ENCODE measurements at places on chromosomes 3 and 15.

DNA sequence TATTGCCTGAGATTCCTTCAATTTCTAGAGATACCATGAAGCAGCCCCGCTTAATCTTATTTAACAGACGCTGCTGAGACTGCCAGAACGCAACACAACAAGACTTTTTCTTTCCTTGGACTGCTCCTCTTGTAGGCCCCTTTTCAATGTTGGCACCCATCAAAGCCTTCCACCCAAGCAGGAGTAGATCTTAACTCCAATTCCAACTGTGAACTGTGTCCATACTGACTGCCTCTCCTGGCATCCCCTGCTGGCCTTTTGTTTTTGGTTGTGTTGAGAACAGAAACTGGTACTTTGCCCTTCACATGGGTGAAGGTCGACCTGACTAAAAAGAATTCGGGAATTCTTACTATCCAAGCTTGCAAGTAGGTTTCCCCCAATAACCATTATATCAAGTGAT, 50.2 kb downstream of the TRIM71 start:
- peak overlapping the region; percentile 18 for H3K27ac ChIP-seq
- H3K4me3 ChIP-seq, result no peak overlapping the region
- peaks cover 2% of the 10 kb centered on the region for H3K27me3 ChIP-seq
- DNase-seq, result no peak
- peaks cover 78% of the 10 kb centered on the region for H3K4me1 ChIP-seq
- no peaks in the 10 kb centered on the region for H3K36me3 ChIP-seq

- H3K4me3 ChIP-seq, result no peak overlapping the region
- H3K36me3 ChIP-seq, result no peaks in the 10 kb centered on the region
These were observed 553.5 kb upstream of the CCDC54 start for GRCh38 chr3:106823701-106824100.

DNA sequence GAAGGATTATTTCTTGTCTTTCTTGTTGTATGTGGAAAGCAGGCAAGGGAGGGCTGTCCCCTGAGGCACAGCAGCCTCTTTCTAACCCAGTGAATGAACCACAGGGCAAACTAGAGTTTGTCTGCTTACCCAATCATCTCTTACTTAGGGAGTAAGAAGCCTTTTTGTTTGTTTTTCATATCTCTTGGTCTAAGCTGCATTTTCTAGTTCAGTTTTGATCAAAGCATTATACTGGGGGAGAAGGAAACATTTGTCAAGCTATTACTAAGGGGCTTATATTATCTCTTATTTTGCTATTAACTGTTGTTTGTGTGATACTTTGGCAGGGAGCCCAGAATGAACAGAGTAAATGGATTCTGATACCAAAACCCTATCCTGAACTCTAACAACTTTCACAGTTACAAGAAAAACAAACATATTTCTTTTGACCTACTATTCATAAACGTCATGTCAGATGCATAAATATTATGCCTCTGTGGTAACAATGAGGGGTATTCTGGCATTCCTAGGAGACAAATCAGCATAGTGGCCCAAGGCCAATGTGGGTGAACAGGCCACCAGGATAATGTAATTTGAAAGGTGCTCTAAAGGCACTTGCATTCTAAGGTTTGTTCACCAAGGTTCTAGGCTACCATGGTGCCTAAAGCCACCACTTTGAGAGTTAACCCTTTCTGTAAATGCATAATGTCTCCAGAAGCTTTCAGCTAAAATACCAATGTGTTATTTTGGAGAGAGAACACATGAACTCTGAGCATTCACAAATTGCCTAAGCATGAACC, 271.6 kb upstream of the ZPLD1 start:
- no peak overlapping the region for H3K4me3 ChIP-seq
- no peaks in the 10 kb centered on the region for H3K27me3 ChIP-seq
- no peak for DNase-seq
- H3K4me1 ChIP-seq, result no peaks in the 10 kb centered on the region

DNA sequence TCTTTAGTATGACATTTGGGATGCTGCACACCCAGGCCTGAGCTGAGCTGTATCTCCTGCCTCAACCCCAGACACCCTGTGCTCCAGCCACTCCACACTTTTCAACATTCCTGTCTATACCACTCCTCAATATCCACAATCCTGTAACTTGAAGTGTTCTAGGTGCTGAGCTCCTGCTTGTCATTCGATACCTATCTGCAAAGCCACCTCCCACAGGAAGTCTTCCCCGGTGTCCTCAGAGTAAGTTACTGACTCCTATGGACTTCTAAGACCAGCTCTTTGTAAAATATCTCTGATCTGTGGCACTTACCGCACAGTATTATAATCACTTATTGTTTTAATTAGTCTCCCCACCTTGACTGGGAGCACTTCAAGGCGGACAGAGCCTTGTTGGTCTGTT, 1.2 kb upstream of the CAV3 start:
- peaks cover 7% of the 10 kb centered on the region for H3K27me3 ChIP-seq
- no peaks in the 10 kb centered on the region for H3K36me3 ChIP-seq
- H3K4me3 ChIP-seq, result no peak overlapping the region
- H3K4me1 ChIP-seq, result peaks cover 18% of the 10 kb centered on the region
- no peak overlapping the region for H3K27ac ChIP-seq

DNA sequence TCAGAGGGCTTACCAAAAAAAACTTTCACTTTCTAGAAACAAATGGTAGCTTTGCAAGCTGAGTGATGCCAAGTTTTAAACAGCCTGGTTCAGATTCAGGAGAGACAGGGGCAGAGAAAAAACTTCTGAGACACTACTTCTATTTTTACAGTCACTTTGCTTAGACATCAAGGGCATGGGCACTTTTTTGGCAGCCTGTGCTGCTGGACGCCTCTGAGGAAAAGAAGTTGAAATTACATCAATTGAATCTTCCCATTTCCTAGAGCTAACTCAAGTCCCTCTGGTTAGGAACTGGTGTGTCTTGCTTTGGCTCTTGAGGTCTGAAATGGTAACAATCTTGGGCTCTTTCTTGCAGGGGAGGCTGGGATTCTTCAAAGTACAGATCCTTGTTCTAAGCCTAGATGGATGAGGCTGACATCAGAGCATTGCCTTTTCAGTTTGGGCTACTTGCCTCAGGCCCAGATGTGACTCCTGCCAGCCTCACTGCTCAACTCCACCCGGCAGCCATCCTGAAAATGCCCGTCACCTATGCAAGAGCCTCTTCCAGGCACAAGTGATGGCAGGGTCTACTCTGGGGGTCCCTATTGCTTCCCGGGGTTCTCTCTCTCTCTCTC, 357.5 kb downstream of the FOXP1 start:
- no peak for DNase-seq
- H3K4me1 ChIP-seq, result peaks cover 7% of the 10 kb centered on the region
- H3K27me3 ChIP-seq, result peaks cover 4% of the 10 kb centered on the region
- H3K27ac ChIP-seq, result no peak overlapping the region
- peaks cover 3% of the 10 kb centered on the region for H3K36me3 ChIP-seq
- no peak overlapping the region for H3K4me3 ChIP-seq

- no peak overlapping the region for H3K27ac ChIP-seq
- H3K36me3 ChIP-seq, result no peaks in the 10 kb centered on the region
- no peaks in the 10 kb centered on the region for H3K27me3 ChIP-seq
- DNase-seq, result peak; percentile 20
These were observed 105.0 kb downstream of the SSR3 start for GRCh38 chr3:156449710-156450574.

- no peaks in the 10 kb centered on the region for H3K36me3 ChIP-seq
- peak; percentile 50 for DNase-seq
- no peak overlapping the region for H3K27ac ChIP-seq
- H3K27me3 ChIP-seq, result peaks cover 2% of the 10 kb centered on the region
These were observed 508.6 kb downstream of the FHIT start for GRCh38 chr3:60742606-60743145.

- H3K36me3 ChIP-seq, result no peaks in the 10 kb centered on the region
- DNase-seq, result no peak
- H3K4me1 ChIP-seq, result no peaks in the 10 kb centered on the region
- no peak overlapping the region for H3K4me3 ChIP-seq
- H3K27me3 ChIP-seq, result peaks cover 2% of the 10 kb centered on the region
These were observed 219.8 kb downstream of the UNC13C start for GRCh38 chr15:54197995-54198394.

GRCh38 chr15:69119001-69119400, 41.4 kb upstream of the GLCE start:
- no peak overlapping the region for H3K27ac ChIP-seq
- no peaks in the 10 kb centered on the region for H3K4me1 ChIP-seq
- H3K36me3 ChIP-seq, result no peaks in the 10 kb centered on the region
- no peak for DNase-seq

DNA sequence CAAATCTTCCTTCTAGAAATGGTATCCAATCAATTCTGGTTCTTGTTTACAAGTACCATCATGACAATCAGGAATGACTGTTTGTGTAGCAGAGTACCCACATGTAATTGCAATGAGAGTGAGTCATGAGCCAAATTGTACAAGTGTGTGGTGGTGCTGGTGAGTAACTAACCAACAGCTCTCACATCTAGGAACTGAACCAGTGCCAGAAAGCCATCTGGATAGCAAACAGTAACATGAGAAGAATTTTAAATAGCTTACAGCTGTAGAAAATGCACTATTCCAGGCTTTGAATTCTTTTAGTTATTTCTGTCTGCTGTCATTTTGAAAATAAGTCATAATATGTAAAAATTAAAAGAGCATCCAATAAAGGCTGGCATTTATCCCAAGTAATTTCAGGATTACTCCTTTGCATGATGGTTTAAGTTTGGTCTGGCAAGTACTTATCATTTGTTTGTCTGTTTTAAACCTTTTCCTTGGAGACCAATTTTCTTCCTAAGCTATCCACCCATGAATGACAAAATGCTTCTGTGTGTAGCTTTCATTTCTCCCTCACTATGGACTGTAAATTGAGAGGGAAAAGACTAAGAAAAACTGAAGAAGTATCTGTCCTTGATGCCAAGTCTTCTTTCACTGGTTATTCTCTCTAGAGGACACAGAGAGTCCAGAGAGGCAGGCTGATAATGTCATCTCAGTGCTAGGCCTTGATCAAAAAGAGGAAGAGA, 60.0 kb downstream of the PIK3CB start:
- no peaks in the 10 kb centered on the region for H3K36me3 ChIP-seq
- H3K27me3 ChIP-seq, result peaks cover 2% of the 10 kb centered on the region
- peaks cover 2% of the 10 kb centered on the region for H3K4me1 ChIP-seq

DNA sequence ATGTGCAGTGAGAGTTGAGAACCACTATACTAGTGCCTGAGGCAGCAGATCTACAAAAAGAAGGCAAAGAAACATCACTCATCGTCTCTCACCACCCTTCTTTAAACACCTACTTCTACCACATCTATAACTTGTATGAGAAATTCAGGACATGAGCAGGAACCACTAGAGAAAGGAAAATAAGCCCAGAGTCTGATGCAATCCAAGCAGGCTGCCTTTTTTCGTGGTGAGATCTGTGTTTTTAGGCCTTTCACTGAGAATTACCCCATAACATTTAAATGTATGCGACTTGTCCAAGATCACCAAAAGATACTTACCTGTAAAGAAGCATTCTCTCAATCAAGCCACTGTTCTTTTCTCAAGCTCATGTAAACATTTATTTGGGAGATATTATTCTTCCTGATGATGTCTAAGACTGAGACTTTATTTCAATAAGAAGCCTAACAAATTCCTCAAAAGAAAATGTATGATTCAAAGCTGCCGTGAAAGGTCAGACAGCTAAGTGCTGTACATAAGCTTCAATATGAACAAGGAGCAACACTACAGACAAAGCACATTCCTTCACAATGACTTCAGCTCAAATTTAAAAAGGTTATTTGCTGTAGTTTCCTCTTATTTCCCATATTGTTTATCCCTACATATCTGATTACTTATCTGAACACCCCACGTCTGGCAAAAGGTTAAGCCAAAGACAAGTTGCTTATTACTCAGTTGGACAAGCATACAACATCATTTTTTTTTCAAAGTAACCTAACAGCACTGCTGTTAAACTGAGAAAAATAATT, 16.5 kb downstream of the SPICE1 start:
- H3K36me3 ChIP-seq, result no peaks in the 10 kb centered on the region
- no peak for DNase-seq
- H3K4me1 ChIP-seq, result peaks cover 20% of the 10 kb centered on the region
- no peak overlapping the region for H3K27ac ChIP-seq
- H3K27me3 ChIP-seq, result no peaks in the 10 kb centered on the region

DNA sequence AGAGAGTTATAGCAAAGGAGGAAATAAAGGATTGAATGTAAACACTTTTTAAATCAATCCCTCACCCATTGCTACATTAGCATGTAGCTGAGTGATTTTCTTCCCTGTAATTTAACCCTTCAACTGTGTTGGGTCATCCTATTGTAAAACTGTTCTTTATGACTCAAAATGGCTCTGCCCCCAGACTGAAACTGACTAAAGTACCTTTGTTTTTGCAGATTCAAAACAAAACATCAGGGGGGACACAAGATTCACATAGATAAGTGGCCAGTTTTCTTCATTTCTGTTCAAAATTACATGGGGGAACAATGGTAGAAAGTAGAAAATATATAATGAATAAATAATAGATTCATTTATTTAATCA, 268.4 kb downstream of the IGSF11 start:
- no peak overlapping the region for H3K27ac ChIP-seq
- no peaks in the 10 kb centered on the region for H3K4me1 ChIP-seq
- no peaks in the 10 kb centered on the region for H3K27me3 ChIP-seq

- H3K4me3 ChIP-seq, result no peak overlapping the region
- H3K4me1 ChIP-seq, result no peaks in the 10 kb centered on the region
- DNase-seq, result no peak
- H3K27me3 ChIP-seq, result peaks cover 2% of the 10 kb centered on the region
- H3K36me3 ChIP-seq, result no peaks in the 10 kb centered on the region
These were observed 34.2 kb downstream of the ADAMTS17 start for GRCh38 chr15:100307241-100308212.

DNA sequence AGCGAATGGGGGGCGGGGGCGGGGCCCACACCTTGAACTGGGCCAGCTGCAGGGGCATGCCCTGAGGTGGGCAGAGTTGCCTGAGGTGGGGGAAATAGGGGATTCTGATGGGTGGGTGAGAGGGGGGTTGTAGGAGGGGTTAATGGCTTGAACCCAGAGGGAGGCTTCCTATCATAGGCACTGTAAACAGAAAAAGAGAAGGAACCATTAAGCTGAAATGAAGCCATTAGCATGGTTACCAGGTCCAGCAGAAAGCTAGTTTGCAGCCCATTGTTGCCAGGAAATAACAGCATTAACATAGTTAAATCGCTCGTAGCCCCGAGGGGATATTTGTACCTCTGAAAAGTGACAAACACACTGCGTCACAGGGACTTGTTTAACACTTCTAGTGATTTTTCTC, 29.0 kb downstream of the ETV5 start:
- no peak overlapping the region for H3K4me3 ChIP-seq
- H3K4me1 ChIP-seq, result peaks cover 34% of the 10 kb centered on the region
- no peak overlapping the region for H3K27ac ChIP-seq
- DNase-seq, result no peak
- H3K27me3 ChIP-seq, result no peaks in the 10 kb centered on the region

Measured in endothelial cell (in vitro differentiated cells).